ENCODE measurements at places on chromosomes 7 and 10. TPM values are rescaled to one million over a fixed set of nuclear protein-coding genes. Genes with fewer than 3 reads are reported as not detected.

DNA sequence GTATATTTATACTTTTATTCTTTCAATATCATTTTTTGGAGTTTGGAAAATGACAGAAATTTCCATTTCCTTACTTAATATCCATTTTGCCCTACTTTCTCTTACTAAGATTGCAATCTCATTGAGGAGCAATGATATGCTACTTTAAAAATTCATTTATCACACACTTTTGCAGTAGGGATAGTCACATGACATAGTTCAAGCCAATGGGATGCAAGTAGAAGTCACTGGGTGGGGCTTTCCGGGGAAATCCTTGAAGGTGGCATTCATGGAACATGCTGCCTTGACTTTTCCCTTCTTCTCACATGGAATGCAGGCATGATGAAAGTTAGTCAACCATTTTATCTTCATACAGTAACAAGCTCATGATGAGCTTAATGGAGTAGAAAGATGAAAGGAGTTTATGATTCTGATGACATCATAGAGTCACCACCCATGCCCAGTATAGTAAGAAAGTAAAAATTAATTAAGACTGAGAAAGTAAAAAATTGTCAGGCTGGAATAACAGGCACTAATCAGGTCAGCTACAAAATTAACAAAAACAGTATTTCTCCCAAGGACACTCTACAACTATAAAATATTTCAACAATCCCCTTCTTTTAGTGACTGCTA is 33.4 kb downstream of the IQUB start:
- DNase-seq = no peak

GRCh38 chr7:34806831-34807230 is 148.8 kb downstream of the NPSR1 start:
- DNase-seq = no peak

GRCh38 chr7:1054438-1054837 is 10.1 kb downstream of the GPR146 start:
- no peak for DNase-seq

DNA sequence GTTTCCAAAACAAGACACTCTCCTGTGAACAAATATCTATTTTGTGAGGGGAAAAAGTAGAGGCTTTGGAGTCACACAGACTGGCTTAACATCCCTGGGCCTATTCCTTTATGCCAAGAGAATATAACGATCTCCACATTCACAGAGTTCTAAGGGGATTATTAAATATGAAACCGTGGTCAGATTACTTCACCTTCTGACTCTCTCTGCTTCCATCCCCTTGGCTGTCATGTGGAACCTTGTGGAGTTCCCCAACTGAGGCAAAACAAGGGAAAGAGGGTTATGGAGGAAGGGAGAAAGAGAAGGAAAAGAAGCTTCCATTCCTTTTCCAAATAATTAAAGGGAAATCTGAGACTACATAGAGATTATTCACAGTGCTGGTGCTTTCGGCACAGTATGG is 55.5 kb upstream of the ATP6V0A4 start:
- no peak for DNase-seq

- DNase-seq = peak; percentile 19
Observed at GRCh38 chr10:16612115-16612980, 90.7 kb upstream of the C1QL3 start.

DNA sequence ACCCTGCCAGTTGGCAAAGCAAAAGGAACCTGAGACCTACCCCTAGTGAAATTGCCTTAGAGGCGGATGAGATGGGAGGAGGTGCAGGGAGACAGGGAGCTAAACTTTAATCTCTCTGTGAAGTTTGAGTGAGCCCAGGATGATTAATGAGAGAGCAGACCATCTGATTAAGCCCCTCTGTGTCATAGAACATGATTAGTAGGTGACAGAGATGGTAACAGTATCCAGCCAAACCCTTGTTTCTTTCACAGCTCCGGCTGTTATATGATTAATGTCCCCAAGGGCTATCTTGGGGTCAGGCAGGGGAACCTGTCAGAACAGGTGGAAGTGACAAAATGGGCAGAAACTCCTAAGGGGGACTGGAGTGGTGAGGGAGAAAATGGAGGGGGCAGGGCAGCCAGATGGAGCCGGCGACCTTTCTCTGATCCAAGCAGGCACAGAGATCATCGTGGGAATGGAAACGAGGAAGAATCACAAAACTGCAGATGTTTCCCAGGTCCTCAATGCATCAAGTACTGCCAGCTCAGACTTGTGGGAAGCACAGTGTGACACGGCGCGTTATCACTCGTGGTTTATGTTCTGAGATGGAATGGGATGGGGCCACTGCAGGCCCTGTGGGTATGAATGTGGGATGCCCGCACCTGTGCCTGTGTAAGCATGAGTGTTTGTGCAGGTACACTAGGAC is 684.2 kb downstream of the LRMDA start:
- no peak for DNase-seq

Gene MMD2
- not detected for total RNA-seq

Gene MRPS24
- total RNA-seq = 118 TPM

All from activated naive CD4-positive, alpha-beta T cell treated with anti-CD3 and anti-CD28 coated beads, Interleukin-2, amount 50 U/mL, for 72 hours (primary cell).